ACHN (cell line): ENCODE measurements at places on chromosomes 7 and 10.

DNA sequence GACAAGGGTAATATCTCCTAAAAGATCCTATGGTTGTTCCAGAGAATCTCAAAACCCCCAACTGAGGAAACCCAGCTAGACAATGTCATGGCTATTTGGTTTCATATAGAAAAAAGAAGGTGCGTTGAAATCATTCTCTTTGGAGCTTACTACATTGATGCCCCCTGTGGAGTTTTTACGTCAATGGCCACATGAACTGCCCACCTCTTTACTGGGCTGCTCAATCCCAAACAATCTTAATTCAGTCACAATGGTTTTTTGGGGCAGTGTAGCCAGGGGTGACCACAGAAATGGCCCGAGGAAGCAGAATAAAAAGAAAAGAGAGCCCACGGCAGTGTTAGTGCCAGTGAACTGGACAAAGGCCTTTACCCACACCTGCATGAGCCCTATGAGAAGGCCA is 7.8 kb downstream of the RBP4 start:
- DNase-seq, result no peak

GRCh38 chr10:101903827-101904550 is 60.4 kb upstream of the KCNIP2 start:
- DNase-seq, result no peak

- no peak for DNase-seq
These were observed 155.1 kb downstream of the BICC1 start for GRCh38 chr10:58667658-58668310.

GRCh38 chr10:50650481-50650880 is 26.7 kb upstream of the SGMS1 start:
- DNase-seq, result no peak

- peak; percentile 46 for DNase-seq
These were observed 169.7 kb downstream of the NRF1 start for GRCh38 chr7:129780974-129781927.

DNA sequence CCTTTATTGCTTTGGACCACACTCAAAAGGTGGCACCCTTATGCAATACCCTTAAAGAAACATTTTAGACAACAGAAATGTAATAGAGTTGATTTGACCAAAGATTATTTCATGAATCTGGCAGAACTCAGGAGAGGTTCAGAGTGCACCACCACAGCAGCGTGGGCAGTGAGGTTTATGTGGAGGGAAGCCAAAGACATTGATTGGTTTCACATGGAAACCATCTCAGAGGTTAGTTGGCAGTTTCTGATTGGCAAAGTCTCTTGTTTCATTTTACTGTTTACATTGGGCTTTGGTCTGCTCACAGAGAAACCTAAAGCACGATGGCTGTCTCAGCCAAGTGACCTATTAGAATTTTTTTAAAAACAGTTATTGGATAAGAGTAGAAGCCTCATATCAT is 101.3 kb downstream of the SDHAF3 start:
- no peak for DNase-seq

- no peak for DNase-seq
These were observed 30.1 kb downstream of the CAV1 start for GRCh38 chr7:116554911-116555310.

DNA sequence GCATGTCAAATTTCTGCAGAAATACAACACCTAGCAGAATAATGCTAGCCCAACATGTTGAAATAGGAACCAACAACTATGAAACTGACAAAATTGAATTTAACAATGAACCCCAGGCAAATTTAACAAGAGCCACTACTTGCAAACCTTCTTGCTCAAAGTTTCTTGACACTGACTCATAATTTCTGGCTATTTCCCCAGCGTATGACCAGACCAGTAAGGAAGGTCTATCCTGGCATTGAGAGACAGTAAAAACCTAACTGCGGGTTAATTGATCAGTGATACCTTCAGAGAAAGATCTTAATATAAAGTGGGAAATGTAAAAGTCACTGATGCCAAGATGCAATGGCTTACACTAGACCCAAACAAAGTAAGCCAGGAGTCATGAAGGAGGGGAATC is 510.1 kb downstream of the ARL4A start:
- DNase-seq, result no peak

GRCh38 chr7:47444376-47445098 is 137.4 kb downstream of the TNS3 start:
- DNase-seq, result peak; percentile 43

GRCh38 chr7:55369427-55370400 is 4.6 kb downstream of the LANCL2 start:
- no peak for DNase-seq

DNA sequence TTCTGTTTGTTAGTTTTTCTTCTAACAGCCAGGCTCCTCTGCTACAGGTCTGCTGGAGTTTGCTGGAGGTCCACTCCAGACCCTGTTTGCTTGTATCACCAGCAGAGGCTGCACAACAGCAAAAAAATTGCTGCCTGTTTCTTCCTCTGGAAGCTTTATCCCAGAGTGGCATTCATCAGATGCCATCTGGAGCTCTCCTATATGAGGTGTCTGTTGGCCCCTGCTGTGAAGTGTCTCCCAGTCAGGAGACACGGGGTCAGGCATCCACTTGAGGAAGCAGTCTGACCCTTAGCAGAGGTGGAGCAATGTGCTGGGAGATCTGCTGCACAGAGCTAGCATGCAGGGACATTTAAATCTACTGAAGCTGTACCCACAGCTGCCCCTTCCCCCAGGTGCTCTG is 26.7 kb upstream of the CROT start:
- no peak for DNase-seq

DNA sequence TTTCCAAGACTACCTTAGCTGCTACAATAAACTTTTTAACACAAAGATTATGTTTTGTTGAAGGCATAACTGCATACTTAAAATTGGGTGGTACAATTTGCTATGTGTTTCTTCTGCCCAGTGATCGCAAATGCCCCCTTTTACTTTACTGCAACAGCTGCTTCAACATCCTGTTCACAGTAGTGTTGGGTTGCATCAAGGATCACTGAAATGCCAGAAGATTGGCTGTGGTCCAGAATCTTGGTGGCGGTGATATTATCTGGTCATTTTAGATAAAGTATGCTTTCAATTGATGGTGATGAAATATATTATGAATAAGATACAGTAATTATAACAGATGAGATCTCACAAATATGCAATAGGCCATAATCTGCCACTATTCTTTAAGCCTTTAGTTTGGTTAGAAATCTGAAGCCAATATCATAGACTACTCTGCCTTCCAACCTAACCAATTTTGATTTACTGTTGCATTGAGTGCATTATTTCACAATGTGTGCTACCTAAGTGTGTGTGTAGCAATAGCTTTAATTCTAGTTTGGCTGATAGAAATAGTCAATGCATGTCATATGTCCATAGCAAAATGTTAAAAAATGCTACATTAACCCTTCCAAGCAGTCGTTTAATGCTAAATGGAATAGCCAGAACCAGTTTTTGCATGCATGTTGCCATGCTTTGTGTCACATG is 29.8 kb upstream of the ING3 start:
- no peak for DNase-seq

DNA sequence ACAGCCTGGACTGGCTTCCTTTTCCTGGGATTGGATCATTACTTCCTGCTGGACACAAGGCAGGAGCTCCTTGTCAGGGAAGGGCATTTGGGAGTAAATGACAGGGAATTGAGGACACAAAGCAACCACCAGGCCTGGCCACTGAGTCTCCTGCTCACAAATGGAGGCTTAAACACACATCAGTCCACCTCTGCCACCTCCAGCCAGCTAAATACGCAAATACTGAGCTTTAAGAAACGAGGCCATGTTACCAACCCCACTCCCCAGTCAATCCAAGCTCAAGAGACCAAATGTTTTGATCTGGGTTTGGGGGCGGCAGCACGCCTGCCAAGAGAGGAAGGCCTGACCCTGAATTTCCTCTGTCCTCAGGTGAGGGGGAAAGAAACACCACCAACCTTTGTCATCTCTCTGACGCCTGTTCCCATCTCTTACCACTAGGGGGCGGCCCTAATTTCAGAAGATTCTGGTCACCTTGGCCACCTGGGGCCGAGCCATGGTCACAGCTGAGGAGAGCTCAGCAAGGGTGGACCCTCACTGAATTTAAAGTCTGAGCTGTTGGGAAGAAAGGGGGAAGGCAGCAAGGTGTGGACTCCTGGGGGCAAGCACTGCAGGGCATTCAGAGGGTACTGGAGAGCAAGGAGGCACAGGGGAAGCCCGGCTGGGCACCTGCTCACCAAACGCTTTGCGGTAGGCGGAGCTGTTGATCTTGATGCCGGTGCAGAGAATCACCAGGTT is 16.5 kb downstream of the AIFM2 start:
- peak; percentile 58 for DNase-seq

DNA sequence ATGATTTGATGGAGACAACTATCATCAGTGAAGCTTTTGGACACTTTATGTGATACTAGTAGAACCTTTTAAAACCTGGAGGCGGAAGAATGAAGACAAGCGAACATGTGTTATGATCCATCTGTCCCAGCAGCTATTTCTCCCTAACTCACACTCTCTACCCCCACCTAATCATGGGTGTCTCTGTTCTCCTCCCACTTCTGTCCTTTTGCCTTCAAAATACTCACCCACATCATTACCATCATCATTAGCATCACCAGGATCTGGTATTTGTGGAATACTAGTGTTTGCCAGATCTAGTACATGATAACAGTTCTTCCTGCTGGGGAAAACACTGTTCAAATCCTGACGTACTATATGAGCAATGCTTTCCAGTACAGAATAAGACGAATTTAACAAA is 287.7 kb downstream of the DOCK4 start:
- no peak for DNase-seq
